ENCODE measurements at places on chromosomes 2 and 18. TPM values are rescaled to one million over a fixed set of nuclear protein-coding genes. Genes with fewer than 3 reads are reported as not detected.

- H3K4me1 ChIP-seq = no peaks in the 10 kb centered on the region
- H3K27me3 ChIP-seq = no peaks in the 10 kb centered on the region
- H3K27ac ChIP-seq = no peak overlapping the region
- DNase-seq = no peak
- no peak overlapping the region for H3K4me3 ChIP-seq
Measured at GRCh38 chr2:155412598-155412997, 714.1 kb downstream of the KCNJ3 start.

DNA sequence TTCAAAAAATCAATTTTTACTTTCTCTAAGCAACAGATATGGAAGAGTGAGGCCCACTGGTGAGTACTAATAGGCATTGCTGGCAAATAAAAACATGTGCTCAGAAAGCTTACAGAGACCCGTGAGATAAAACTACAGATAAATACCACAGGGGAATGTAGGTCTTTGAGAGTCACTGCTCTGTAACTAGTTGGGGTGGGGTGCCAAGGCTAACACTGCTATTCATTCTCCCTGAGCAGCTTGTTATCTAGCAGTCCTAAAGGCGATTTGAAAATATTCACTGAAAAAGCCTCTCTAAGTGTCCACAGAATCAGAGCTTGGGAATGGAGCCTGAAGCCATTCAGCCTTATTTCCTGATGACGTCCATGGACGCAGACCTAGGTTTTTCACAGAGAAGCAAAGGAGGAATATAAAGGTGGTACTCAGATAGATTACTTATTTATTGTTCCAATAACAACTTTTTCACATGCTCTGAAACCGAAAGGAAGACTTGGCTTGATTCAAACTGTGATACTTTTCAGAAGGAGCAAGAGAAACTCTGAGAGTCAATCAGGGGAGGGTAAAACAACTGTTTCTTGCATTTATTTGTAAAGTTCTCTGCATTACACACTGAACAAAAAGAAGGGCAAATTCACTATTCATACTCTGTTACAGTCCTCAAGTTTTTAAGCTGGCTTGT, 188.4 kb downstream of the PPP1R1C start:
- H3K4me3 ChIP-seq = no peak overlapping the region
- no peak overlapping the region for H3K27ac ChIP-seq
- no peaks in the 10 kb centered on the region for H3K27me3 ChIP-seq
- no peaks in the 10 kb centered on the region for H3K36me3 ChIP-seq
- DNase-seq = no peak

DNA sequence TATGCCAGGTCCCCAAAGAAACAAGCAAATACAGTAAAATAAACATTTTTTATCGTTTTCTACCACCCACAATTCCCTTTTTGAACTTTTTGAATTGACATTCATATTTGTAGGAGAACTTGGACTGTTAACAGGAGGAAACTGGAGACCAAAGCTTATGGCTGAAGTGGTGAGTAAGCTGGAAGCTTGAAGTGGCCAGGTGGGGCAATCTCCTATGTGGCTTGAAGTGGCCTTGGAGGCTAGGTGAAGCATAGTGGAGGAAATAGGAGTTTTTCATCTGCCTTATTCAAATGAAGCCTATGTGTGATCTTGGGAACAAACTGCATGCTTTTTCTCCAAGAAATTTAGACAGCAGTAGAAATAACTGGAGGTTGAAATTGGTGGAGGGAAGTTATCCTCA, 962.9 kb upstream of the FANCL start:
- no peaks in the 10 kb centered on the region for H3K36me3 ChIP-seq
- no peak overlapping the region for H3K27ac ChIP-seq
- no peaks in the 10 kb centered on the region for H3K27me3 ChIP-seq
- no peak for DNase-seq
- H3K4me3 ChIP-seq = no peak overlapping the region

- no peaks in the 10 kb centered on the region for H3K36me3 ChIP-seq
- no peak overlapping the region for H3K27ac ChIP-seq
- no peak overlapping the region for H3K4me3 ChIP-seq
- no peaks in the 10 kb centered on the region for H3K27me3 ChIP-seq
Measured at GRCh38 chr2:112636605-112637288, 9.0 kb upstream of the SLC20A1 start.

DNA sequence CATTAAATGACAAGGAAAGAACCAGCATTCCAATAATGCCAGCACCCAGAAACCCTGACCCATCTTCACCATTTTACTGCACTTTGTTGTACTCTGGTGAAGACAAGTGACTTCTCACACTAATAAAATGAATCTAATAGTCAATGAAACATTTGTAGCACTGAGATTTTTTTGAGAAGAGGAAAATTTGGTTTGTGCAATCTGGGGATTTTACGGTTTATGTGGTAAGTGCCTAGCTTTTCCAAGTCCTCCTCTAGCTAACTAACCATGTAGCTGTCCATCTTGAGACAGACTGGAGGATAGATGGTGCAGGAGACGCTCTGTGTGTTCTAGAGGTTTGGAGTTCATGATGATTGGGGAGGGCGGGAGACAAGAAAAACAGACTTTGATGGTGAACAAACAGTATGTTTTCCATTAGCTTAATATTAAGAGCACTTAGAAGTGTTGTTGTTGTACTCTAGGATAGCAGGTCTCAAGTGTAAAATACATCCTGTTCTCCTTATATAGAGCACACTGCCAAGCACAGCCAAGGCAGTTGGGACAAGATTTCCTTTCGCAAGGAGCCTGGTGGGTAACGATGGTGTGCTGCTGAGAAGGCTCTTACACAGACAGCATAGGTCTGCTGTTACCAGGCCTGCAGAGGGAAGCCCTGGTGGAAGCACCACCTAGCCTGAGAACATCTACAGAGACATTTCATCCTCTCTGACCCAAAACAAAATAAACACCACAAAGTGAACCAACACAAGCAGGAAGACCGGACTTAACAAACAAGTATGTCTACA, 83.7 kb downstream of the BCL11A start:
- no peaks in the 10 kb centered on the region for H3K27me3 ChIP-seq
- H3K36me3 ChIP-seq = no peaks in the 10 kb centered on the region
- no peak overlapping the region for H3K27ac ChIP-seq
- H3K4me1 ChIP-seq = no peaks in the 10 kb centered on the region

DNA sequence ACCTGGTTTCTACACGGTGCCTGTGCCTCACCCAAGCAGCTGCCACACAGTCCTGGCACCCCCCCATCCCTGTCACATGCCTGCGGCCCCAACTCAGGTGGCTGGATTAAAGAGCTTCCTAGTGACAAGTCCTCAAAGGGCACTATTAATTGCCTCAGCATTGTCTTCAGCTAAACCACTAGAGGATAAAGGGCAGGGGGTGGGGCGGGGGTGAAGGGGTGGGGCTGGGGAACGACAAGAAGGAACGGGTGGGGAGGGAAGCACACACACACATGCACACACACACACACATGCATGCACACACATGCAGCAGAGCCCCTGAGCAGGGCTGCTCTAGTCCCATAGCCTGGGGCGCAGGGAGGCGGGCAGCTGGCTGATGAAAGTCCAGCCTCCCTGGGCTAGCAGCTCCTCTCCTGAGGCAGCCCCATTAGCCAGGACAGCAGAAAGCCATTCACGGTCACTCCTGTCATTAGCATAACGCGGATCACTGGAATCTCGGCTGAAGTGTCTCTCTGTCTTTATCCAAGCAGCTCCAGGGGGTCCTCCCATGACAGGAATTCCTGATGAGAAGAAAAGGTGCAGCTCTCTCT, 7.4 kb upstream of the TEX261 start:
- no peak overlapping the region for H3K27ac ChIP-seq
- no peak overlapping the region for H3K4me3 ChIP-seq
- H3K4me1 ChIP-seq = no peaks in the 10 kb centered on the region
- no peaks in the 10 kb centered on the region for H3K36me3 ChIP-seq
- no peak for DNase-seq
- H3K27me3 ChIP-seq = no peaks in the 10 kb centered on the region

DNA sequence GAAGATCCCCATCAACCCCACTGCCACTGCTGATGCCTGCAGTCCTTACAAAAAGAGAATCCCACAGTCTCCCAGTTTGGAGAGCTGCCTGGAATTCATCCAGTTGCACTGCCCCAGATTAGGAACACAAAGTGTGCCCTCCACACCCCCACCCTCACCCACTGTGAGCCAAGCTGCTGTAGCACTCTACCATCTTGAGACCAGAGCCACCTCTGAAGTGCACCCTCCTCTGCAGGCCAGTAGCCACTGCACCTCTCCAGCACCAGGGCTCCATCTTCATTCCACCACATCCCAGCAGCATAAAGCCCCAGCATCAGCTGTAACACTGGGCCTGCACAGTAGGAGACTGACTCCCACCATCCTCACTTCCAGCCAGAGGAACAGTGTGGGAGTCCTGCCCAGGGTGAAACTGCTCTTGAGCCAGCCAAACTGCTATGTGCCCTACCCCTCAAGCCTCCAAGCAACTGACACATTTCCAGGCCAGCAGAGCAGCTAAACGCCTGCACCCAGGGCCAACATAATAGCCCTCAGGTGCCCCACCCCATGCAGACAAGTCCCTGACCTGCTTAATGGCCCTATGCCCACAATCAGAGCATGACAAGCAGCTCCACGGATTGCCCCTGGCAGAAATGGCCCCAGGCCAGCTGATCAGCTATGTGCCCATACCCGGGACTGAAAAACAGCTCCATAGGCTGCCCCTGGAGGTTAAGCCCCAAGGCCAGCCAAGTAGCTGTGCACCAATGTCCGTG, 206.0 kb downstream of the ATAD2B start:
- H3K4me3 ChIP-seq = no peak overlapping the region
- H3K36me3 ChIP-seq = no peaks in the 10 kb centered on the region
- no peaks in the 10 kb centered on the region for H3K4me1 ChIP-seq

DNA sequence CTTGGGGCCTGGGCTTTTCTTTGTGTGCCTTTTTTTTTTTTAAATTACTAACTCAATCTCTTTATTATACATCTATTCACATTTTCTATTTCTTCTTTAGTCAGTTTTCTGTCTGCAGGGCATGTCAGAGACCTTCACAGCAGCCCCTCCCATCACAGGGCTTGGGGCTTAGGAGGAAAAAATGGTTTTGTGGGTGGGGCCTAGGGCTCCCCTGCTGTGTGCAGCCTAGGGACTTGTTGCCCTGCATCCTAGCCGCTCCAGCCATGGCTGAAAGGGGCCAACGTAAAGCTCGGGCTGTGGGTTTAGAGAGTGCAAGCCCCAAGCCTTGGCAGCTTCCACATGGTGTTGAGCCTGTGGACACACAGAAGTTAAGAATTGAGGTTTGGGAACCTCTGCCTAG, 13.8 kb downstream of the ZSCAN30 start:
- peaks cover 6% of the 10 kb centered on the region for H3K36me3 ChIP-seq
- DNase-seq = no peak
- H3K4me1 ChIP-seq = no peaks in the 10 kb centered on the region
- H3K27ac ChIP-seq = no peak overlapping the region
- no peaks in the 10 kb centered on the region for H3K27me3 ChIP-seq

DNA sequence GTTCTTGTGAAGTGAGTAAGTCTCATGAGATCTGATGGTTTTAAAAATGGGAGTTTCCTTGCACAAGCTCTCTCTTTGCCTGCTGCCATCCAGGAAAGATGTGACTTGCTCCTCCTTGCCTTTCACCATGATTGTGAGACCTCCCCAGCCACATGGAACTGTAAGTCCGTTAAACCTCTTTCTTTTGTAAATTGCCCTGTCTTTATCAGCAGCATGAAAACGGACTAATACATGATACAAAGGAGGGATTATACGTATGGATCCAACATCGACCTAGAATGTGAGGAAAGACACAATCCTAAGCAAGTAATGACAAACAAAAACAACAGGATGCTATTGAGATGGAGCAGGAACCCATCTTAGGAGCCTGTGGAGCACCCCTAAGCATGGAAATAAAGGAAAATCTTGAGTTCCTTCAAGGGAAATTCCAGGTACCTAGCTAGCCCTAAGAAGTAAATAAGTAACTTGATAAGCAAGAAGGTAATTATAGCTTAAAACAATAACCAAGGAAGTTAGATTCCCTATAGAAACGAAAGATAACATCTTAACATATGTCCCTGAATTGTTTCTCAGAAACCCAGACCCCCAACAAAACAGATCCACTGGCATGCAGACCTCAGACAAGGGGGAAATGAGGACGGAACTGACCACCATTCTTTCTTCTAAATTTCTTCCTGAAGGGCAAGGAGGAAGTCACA, 1.5 kb upstream of the TNFRSF11A start:
- no peak overlapping the region for H3K4me3 ChIP-seq
- no peaks in the 10 kb centered on the region for H3K27me3 ChIP-seq
- DNase-seq = no peak
- H3K4me1 ChIP-seq = peaks cover 3% of the 10 kb centered on the region
- no peaks in the 10 kb centered on the region for H3K36me3 ChIP-seq

The MOGAT1 gene
- 0.08 TPM for polyA plus RNA-seq

The TEX44 gene
- polyA plus RNA-seq = not detected

The NAGK gene
- 162 TPM for polyA plus RNA-seq

The ACVR1C gene
- polyA plus RNA-seq = 0.08 TPM
